ENCODE measurements at places on chromosomes 3 and 15.

DNA sequence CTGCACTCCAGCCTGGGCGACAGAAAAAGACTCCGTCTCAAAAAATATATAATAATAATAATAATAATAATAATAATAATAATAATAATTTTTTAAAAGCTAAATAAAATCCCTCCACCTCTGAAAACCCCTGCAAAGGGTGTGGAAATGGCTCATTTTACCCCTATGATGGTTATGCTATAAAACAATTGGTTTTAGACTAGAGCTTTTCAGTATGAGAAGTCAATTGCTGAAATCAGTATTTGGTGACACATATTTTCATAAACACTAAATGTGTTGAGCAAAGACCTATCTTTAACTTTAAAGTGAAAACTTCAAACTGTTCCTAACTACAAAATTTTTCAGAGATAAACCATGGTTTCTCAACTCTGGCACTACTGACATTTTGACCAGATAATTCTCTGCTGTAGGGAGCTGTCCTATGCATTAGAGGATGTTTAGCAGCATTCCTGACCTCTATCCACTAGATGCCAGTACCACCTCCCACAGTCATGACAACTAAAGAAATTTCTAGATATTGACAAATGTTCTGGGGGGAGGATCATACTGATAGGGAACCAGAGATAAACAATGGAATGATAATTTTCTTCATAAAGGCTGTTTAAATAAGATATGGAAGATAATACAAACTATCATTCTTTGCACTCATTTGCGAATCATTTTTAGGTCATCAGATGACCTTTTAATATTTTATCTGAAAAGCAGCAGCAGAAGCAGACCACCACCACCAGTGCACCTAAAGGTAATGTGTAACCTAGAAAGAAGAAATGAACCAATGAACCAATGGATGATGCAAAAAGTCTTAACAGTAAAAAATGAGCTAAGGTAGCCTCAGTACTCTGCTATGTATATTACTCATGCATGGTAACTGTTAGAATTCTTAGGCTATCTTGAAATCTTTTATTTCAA is 13.8 kb downstream of the PTPN9 start:
- no peak for DNase-seq

- DNase-seq: peak; percentile 54
Observed at GRCh38 chr15:34318277-34319079, 19.1 kb downstream of the SLC12A6 start.

DNA sequence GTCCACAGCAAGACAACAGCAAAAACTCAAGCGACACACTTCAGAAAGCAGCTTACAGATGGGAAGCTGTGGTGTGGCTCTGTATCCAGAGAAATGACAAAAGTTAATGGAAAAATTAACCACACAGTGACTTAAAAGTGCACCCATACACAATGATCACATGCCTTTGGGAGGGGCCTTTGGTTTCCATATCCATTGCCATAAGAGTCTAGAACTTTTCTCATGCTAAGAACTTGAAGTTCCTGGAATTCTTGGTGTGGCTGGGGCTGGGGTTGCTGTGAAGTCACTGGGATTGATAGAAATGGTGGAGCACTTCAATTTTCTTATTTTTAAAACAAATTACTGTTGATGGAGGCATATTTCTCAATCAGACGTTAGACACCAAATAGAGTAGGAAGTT is 108.6 kb upstream of the FEZF2 start:
- no peak for DNase-seq

GRCh38 chr3:14803981-14804834 is 14.6 kb upstream of the FGD5 start:
- DNase-seq: no peak

GRCh38 chr15:54816401-54816800 is 380.3 kb downstream of the RSL24D1 start:
- no peak for DNase-seq

DNA sequence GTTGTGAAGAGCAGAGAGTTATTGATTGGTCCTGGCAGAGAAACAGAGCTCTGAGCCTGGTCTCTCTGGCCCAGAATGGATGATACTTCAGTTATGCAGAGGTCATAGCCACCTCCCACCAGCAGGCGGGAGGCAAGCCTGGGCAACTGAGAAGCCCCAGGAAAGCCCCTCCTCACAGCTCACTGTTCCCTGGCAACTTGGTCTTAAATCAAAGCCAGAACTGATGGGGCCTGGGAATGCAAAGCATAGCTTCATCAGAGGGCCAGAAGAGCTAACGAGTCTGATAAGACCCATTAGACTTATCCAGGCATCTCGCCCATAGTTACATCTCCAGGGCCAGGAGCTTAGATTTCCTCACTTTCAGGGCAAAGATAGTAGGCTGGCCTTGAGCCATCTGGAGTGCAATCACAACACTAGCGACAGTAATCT is 5.5 kb upstream of the COLQ start:
- DNase-seq: no peak

Data from stromal cell of bone marrow (primary cell).